ENCODE measurements at places on chromosomes 13 and 19.

GRCh38 chr13:46810440-46810839, 13.5 kb upstream of the ESD start:
- no peak for DNase-seq

- no peak for DNase-seq
Observed at GRCh38 chr19:10288662-10289166, 1.0 kb upstream of the ICAM5 start.

DNA sequence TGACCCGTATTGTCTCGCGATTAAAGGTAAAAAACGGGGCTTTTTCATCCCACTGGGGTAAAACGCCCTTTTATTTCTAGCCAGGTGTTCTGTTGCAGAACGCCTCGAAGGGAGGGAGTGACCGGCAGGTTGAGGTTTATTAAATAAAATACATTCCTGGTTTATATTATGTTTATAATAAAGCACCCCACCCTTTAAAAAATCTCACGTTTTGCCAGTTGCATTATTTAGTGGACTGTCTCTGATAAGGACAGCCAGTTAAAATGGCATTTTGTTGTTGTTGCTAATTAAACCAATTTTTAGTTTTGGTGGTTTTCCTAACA, 25.1 kb upstream of the ZNF850 start:
- DNase-seq: no peak

DNA sequence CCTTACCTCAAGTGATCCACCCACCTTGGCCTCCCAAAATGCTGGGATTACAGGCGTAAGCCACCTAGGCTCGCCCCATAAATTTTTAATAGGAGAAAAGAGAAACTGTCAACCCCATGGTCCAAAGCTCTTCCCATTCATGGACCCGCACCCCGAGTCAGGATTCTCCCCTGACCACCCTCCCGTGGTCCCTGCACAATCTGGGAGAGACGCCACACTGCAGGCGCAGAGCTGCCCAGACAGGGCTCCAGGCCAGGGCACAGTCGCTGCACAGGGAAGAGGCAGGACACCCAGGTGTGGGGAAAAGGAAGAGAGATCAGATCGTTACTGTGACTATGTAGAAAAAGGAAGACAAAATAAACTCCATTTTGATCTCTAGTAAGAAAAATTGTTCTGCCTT, 54.5 kb downstream of the ZNF93 start:
- DNase-seq: no peak

- no peak for DNase-seq
Observed at GRCh38 chr19:3816566-3817218, 30.5 kb upstream of the MATK start.

DNA sequence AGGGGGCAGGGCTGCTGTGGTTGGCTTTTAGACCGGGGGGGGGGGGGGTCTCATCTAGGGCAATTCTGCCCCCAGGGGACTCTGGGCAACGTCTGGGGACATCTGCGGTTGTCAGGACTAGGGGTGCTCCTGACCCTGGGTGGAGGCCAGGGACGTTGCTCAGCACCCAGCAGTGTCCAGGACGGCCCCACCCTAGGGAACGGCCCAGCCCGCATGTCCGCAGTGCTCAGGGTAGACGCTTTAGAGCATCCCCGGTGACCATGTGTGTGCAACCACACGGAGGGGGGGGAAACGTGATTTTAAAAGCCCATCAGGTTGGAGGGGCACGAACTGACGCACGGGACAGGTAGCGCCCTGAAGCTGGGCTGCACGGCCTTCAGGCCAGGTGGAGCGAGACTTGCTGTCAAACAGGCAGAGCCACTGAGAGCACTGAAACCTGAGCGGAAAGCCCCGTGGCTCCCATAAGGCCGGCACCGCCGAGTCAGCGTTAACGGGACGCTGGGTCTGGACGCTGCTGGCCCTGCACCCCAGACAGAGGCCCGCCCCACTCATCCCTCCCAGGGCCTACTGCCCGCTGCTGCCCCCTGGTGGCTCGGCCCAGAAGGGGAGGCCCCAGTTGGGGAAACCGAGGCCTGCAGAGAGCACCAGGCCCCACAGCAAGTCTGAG, 8.3 kb downstream of the CACTIN start:
- DNase-seq: no peak

GRCh38 chr13:79966059-79966458, 374.9 kb downstream of the SPRY2 start:
- DNase-seq: no peak

DNA sequence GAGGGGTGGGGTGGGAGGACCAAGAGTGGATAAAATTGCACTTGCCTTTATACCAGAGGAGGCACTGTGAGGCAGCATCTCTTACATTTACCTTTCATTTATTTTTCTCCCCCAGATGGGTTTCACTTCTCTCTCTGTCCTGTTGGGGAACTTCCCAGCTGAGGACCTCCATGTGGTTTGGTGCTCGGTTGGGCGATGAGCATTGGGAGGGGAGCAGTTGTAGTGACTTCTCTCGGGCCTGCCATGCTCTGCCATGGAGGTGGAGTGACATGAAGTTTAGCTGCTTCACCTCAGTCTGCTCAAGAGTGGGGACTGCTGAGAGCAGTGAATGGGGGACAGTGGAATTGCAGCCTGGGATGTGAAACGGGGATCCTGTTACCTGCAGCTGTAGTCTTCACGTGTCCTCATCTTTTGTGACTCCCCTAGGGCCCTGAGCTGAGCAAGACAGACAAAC, 23.1 kb upstream of the CXCL17 start:
- DNase-seq: no peak

DNA sequence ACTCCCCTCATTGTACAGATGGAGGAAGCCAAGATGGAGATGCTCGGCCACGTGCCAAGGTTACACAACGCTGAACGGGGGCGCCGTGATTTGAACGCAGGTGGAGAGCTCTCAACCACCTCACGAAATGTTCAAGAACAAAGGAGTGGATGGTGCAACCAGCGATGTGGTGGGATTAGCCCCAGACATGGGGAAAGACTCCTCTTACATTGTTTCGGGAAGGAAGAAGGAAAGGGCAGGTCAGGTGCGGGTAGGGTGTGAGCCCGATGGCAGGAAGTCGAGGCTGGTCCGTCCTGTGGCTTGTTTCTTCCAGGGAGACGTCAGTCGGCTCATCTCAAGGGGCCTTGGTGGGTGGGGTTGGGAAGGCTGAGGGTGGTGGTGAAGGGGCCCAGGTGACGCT, 7.1 kb upstream of the KLK14 start:
- no peak for DNase-seq

DNA sequence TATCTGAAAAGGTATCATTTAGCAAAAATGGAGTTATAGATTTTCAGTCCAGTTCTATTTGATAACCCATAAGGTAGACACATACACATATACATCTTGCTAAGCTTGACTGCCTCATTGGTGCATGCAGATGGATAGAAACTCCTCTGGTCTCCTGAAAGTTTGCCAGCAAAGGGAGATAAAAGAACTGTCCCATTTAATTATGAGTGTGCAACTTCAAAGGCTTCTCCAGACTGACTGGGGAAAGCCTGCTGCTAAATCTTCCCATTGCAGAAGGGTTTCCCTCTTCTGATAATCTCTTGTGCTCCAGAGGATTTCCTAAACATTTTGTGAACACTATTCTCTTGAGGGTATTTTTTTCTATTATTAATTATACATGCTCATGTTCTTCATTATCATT, 131.9 kb downstream of the ITGBL1 start:
- no peak for DNase-seq

- no peak for DNase-seq
Observed at GRCh38 chr13:33349288-33349985, 63.9 kb upstream of the STARD13 start.

DNA sequence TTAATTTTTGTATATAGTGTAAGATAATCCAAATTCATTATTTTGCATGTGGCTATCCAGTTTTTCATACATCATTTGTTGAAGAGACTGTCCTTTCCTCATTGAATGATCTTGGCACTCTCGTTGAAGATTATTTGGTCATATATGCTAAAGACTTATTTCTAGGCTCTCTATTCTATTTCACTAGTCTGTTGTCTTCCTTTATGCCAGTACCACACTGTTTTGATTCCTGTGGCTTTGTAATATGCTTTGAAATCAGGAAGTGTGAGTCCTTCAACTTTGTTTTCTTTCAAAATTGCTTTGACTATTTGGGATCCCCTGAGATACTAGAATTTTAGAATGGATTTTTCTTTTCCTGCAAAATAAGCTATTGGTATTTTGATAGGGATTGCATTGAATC, 24.5 kb downstream of the FNDC3A start:
- DNase-seq: no peak

DNA sequence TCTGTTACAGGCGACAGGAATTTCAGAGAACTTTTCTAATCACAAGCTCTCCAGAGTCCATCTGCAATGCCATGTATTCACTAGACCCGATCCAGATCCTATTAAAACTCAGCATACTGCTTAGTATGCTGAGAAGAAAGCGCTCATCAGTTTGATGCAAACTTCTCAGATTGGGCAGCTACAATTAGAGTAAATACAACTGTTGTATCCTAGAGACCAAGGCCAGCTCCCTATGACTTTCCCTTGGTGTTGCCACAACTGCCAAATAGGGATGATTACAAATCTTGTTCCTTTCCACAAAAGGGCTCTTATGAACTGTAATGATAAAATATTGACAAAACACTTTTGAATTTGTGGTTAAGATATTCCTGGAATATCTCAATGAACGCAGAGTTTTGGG, 191.2 kb downstream of the SPRY2 start:
- no peak for DNase-seq

- no peak for DNase-seq
Observed at GRCh38 chr13:110387451-110388107, 80.5 kb downstream of the COL4A2 start.

DNA sequence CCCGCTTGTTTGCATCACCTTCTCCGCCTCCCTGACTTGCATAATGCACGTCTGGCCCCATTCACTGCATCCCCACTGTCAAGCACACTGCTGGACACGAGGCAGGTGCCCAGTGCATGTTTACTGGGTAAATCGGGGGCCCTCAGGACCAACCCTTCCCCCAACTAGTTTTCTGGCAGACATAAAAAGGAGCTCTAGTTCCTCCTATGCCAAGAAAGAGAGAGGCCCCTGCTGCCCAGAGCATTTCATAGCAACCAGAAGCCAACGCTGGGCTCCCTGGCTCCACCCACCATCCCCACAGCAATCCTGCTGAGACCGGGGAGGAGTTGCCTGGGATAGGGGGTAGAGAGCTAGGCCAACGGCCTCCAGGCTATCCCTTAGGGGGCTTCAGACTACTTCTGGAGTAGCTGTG, 23.2 kb downstream of the ANKRD27 start:
- DNase-seq: no peak

- DNase-seq: no peak
Observed at GRCh38 chr13:97298816-97299215, 76.7 kb downstream of the MBNL2 start.

DNA sequence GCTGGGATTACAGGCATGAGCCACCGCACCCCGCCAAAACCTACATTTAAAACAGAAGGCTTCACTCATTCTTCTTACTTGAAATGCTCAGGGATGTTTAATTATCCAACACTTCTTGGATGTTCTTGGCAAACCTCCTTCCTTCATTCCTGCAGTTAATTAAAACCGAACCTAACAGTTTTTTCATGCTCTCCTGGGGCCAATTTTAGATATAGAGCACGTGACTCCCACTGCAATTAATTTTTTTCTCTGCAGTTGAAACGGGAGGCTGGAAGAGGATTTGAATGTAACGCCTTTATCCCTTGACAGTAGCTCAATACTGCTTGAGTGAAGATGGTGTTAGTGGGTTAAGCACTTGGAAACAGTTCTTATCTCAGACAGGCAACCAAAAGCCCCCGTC, 4.6 kb upstream of the ACTL9 start:
- no peak for DNase-seq

- no peak for DNase-seq
Observed at GRCh38 chr13:81021284-81021840, 680.4 kb upstream of the SPRY2 start.

- DNase-seq: no peak
Observed at GRCh38 chr13:30895773-30896172, 10.3 kb upstream of the MEDAG start.

DNA sequence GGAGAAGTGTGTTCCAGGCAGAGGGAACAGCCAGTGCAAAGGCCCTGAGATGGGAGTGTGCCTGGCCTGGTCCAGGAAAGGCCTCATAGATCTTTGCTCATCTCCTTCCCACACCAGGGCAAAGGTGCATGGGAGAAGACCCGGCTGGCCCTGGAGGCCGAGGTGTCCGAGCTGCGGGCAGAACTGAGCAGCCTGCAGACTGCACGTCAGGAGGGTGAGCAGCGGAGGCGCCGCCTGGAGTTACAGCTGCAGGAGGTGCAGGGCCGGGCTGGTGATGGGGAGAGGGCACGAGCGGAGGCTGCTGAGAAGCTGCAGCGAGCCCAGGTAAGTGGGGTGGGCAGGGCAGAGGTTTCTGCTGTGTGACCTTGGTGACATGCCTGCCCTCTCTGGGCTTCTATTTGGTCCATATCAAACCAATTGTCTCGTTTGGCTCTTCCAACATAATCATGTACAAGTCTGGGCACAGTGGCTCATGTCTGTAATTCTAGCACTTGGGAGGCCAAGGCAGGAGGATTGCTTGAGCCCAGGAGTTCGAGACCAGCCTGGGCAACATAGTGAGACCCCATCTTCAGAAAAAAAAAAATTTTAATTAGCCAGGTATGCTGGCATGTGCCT, 51.1 kb downstream of the KCNC3 start:
- no peak for DNase-seq

DNA sequence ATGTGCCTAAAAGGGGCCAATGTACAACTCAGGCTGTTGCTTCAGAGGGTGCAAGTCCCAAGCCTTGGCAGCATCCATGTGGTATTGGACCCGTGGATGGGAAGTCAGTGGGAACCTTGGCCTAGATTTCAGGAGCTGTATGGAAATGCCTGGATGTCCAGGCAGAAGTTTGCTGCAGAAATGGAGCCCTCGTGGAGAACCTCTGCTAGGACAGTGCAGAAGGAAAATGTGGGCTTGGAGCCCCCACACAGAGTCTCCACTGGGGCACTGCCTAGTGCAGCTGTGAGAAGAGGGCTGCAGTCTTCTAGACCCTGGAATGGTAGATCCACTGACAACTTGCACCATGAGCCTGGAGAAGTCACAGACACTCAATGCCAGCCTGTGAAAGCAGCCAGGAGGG, 28.5 kb downstream of the GPC5 start:
- DNase-seq: no peak

GRCh38 chr19:54882758-54883157, 8.7 kb downstream of the FCAR start:
- DNase-seq: no peak

- no peak for DNase-seq
Observed at GRCh38 chr19:49749055-49749716, 13.9 kb downstream of the TSKS start.

DNA sequence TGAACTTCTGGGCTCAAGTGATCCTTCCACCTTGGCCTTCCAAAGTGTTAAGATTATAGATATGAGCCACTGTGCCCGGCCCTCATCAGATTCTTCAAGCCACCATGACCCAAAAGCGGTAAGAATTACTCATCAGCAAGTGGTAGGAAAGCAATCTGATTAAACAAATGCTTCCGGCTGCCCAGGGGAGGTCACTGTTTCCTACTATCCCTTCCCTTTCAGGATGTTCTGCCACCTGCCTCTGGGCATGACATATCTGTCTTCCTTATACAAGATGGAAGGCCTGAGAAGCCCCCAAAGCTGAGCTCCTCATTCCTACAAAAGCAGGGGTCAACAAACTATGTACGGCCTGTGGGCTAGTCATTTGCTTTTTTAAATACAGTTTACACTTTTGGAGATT, 7.0 kb downstream of the ABHD8 start:
- DNase-seq: no peak
